ENCODE measurements at places on chromosomes 2 and 18.
A peak's percentile ranks its signal among the peaks of the same experiment; 100 is the strongest.

DNA sequence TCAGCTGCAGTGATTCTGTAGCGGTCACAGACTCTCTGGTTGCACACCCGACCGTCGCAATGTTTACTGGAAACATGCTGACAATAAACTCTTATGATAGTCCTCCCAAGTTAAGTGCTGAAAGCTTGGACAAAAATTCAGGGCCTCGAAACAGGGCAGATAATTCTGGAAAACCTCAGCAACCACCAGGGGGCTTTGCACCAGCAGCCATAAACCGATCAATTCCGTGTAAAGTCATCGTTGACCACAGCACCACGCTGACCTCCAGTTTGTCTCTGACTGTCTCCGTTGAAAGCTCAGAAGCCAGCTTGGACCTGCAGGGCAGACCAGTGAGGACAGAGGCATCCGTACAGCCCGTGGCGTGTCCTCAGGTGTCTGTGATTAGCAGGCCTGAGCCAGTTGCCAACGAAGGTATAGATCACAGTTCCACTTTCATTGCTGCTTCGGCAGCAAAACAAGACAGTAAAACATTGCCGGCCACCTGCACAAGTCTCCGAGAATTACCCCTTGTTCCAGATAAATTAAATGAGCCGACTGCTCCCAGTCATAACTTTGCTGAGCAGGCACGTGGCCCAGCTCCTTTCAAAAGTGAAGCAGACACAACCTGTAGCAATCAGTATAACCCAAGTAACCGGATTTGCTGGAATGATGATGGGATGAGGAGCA lies 166.1 kb downstream of the ASXL3 start:
- no peak for DNase-seq

DNA sequence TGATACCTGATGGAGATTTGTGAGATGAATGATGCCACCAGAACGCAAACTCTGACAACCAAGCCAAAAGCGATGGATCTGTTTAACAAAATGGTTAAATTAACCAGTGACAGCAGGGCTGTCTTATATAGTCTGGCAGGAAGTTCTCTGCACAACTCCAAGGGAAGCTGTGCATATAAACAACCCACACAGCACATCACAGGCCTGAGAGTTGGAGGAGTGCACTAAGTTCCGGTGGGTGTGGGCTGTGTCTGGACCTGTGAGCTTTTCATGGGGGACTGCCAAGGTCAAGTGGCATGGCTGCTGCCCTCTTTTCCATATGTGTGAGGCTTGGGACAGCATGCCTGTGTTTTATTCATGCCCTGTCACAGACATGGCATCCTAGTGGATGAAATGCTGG lies 414.6 kb upstream of the TRIB2 start:
- DNase-seq, result peak; percentile 6

GRCh38 chr2:57990118-57990725 lies 56.4 kb upstream of the VRK2 start:
- DNase-seq, result no peak

DNA sequence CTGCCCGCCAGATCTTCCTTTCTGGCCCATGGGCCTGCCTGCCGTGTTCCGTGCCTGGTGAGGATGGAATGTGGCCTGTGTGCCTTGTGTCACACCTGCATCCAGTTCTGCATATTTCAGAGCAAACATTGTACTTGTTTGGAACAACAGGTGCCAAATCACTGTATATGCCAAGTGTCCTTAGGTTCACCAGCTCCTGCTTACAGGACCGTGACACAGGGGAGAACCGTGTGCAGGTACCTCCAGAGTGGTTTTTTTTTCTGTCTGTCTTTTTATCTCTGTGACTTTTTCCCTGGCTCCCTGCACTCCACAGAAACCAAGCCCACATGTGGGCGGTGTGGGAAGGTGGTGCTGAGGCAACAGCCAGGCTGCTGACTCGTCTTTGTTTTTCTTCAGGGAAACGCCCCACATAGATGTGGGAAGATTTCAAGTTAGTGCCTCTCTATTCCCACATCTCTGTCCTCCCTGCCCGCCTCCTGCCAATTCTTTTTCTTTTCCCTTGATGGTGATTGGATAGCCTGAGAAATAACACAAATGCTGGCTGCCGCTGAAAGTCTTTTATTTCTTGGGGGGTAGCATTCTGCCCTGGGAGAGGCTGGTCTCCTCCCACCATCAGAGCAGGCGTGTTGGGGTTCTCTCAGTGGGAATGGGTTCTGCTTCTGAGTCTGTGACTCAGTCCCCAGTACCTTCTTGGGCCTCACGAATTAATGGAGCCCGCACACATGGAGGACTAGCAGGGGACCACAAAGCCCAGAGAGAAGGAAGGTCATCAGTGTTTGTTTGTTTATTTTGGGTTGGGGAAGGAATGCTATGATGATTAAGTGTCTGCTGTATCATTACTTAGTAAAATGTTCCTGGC lies 21.4 kb downstream of the GRHL1 start:
- no peak for DNase-seq

- DNase-seq, result no peak
Observed at GRCh38 chr2:39494784-39495251, 57.7 kb upstream of the MAP4K3 start.

DNA sequence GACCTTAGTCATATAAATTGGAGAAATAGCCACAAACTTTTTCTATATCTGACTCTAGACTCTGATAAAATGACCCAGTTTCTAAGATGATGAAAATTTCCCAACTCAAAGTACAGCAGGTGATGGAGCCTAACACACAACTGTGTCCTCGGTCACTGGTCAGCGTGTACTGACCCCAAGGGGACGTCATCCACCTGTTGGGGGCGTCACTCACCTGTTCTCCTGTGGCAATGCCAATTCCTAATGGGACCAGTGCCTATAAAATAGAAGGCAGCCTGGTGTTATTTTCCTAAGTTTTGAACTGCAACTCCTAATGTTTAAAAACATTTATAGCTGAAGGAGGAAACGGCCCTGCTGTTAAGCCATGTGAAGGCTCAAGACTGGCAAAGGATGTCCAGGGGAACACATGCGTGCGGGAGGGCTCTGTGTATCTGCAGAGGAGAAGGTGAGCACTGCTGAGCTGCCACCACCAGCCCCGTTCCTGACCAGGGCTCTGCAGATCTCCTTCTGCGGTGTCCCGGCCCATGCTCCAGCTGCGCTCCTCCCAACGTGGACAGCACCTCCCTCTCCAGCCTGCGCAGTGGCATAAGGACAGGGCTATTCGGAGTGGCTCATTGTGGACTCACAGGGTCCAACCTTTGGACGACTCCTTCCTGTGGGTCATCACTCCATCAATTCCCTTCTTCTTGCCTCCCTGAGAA lies 21.2 kb downstream of the TYMS start:
- no peak for DNase-seq

- no peak for DNase-seq
Observed at GRCh38 chr2:182301093-182301492, 125.7 kb downstream of the PDE1A start.

- no peak for DNase-seq
Observed at GRCh38 chr2:121213386-121213785, 71.6 kb downstream of the TFCP2L1 start.

DNA sequence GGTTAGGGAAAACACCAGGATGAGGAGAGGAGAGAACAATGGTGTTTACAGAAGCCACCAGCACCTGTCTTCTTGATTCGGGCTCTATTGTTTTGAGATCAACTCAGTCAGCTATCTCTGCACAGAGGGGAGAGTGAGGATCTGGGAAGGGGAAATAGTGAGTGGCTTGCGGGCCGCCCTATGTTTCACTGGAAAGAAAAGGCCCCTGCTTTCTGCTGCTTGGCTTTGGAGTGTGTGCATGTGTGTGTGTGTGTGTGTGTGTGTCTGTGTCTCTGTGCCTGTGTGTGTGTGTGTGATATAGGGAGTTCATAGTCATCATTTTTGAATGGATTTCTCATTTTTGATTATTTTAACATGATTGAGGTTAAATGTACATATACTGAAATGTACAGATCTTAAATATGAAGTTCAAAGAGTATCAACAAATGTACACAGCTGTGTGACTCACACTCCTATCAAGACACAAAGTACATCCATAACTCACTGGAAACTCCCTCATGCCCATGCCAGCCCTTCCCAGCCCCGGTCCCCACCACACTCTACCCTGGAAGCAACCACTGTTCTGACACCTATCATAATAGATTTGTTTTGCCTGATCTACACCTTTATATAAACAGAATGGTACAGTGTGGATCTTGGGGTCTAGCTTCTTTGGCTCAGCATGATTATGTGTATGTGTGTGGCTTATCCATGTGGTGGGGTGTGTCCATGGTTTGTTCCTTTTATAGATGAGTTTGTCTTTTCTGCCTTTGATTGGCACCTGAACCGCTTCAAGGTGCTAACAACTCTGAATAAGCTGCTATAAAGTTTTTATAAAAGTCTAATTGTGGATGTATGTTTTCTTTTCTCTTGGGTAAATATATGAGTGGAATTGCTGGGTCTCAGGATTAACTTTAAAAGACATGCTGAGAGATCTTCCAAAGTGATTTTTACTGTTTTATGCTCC lies 258.3 kb downstream of the SETBP1 start:
- DNase-seq, result no peak

- DNase-seq, result no peak
Observed at GRCh38 chr2:41784496-41784895, 263.3 kb upstream of the PKDCC start.

GRCh38 chr2:30024281-30024680 lies 102.9 kb upstream of the ALK start:
- no peak for DNase-seq

DNA sequence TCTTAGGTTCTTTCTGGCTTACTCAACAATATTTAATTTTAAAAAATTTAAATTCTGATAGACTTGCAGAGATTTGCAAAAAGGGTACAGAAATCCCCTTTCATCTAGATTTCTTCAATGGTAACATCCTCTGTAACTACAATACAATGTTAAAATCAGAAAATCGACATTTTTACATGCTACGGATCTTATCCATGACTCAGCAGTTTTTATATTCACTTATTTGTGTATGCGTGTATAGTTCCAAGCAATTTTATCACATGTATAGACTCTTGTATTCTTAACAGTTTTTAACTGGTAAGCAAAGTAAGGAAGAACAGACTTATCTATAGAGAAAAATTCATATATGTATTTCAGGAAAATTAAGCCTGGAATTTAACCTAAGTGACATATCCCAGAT lies 256.1 kb upstream of the MEX3C start:
- no peak for DNase-seq

- no peak for DNase-seq
Observed at GRCh38 chr2:10256515-10257031, 46.1 kb upstream of the HPCAL1 start.

GRCh38 chr2:201631041-201631440 lies 12.3 kb downstream of the TMEM237 start:
- no peak for DNase-seq

DNA sequence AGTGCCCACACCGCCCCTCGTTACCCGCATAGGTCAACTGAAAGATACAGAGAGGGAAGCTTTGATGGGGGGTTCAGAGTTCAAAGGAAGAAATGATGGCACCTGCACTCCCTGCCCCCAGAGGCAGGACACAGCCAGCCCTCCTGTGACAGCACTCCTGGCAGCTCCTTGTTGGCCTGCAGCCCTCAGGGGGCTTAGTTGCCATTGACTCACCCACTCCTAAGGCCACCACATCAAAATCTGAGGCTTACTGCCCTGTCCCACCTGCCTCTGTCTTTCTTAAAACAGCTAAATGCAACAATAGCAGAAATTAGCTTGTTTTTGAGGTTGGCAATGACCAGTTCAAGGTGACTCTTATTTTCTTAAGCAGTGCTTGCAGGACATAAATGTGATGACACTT lies 31.6 kb upstream of the SLC35F6 start:
- DNase-seq, result no peak

DNA sequence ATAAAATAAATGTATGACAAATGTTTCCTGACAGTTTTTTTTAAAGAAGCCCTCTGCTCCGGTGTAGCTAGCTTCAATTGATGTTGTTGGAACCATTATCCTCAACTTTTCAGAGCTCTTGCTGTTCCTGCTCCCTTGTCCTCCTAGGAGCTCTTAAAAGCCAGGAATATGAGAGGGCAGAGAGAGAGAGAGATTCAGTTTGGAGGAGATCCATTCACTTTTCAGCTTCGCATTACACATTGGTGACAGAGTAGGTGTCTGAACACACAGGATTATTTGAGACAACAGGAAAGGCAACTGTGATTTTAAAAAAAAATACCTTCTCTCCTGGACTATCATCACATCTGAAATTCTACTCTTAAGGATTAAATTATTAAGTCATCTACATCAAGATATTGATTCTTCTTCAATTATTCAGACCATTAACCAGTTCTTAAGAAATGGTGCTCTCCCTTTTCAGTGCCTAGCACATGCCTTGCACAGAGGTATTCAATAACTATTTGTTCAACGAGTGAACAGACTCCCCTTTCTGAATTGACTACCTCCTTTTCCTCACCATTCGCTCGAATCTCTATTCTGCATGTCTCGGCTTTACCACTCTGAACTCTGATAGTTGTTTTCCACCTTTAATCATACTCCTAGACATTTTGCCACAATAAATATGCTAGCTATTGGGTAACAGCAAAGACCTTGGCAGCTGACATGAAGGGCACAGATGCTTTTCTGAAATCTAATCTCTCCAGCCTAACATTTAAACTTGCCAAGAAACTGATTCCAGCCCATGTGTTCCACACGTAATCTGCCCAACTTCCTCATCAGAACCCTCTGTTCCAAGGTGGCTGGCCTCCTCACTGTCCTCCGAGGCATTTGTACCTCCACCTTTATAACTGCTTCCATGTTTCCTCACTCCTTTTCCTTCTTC lies 28.6 kb upstream of the SLC35F5 start:
- no peak for DNase-seq

GRCh38 chr2:158600155-158600802 lies 143.5 kb downstream of the PKP4 start:
- no peak for DNase-seq

All from activated gamma-delta T cell treated with anti-CD3 and anti-CD28 coated beads, Interleukin-2, amount 50 U/mL, for 16 hours (primary cell).